ENCODE measurements at places on chromosomes 1 and 21.

DNA sequence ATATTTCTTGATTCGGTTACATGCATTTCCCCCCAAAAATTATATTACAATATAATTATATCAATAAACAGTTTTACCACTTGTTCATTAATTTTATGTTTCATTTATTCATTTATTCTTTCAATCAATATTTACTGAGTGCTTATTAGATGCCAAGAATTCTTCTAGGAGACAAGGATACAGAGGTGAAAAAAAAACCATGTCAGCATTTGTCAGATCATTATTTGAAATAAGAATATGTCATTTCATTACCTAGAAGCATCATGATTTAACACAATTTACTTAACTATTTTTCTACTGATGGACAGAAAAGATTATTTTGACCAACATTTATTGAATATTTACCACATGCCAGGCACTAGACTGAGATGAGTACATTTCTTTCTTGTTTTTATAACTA, 512.7 kb downstream of the LMO4 start:
- no peak for DNase-seq

DNA sequence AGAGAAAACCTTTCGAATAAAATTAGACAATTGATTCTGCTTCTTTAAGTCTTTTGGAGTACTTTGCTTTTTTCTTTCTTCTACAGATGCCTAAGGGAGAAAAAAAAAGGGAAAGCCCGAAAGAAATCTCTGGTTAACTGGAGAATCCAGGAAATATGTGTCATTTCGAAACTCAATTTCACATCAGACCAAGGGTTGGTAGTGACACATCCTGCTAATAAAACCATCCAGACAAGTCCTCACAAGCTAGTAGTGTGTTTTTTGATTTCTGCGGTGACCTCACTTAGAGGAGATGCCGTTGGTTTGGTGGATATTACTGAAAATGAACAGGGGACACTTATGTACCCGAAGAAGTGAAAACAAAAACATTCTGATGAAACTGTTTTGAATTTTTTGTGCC, 726.5 kb upstream of the ADAMTS5 start:
- no peak for DNase-seq

- no peak for DNase-seq
These were observed 11.0 kb downstream of the COL6A1 start for GRCh38 chr21:45992301-45993209.

DNA sequence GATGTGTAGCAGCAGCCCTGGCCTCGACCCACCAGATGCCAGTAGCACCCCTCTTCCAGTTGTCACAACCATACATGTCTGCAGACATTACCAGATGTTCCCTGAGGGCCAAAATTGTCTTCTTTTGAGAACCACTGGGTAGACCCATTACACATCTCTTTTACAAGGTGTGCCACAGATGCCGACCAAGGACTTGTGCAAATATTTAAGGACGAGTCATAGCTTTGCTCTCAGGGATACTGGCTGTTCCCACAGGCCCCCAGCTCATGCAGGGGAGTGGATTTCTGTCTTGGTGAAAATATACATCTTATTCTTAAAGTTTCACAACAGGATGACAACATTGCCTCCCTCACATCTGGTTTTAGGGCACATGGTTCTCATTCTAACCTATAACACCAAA, 59.4 kb upstream of the ZBTB18 start:
- DNase-seq = no peak

GRCh38 chr1:64176659-64177058, 26.8 kb upstream of the UBE2U start:
- no peak for DNase-seq

DNA sequence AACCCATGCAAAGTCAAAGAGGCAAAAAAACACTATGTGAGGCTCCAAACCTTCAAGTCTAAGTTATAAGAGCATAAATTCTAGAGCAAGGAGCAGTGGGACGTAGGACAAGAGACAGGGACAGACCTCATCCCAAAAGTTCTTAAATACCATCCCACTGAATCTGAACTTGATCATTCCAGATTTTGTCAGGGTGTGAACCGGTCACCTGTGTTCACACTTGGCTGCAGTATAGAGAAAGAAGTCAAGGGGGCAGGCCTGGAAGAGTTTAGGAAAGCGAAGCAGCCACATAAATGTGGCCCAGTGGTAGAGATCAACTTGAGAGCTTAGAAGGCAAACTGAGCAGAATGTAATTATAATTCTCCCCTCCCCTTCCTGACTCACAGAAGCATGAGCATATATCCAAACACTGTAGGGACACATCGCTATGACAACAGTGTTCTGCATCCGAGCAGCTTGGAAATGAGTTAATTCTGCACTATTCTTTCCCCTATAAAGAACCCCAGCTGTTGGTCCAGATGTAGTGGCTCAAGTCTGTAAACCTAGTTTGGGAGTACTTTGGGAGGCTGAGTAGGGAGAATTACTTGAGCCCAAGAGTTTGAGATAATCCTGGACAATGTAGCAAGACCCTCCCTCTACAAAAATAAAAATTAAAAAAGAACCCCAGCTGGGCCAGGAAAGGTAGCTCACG, 2.7 kb downstream of the AKR7A2 start:
- DNase-seq = no peak

GRCh38 chr1:155026154-155026553, 7.4 kb downstream of the DCST2 start:
- DNase-seq = no peak

DNA sequence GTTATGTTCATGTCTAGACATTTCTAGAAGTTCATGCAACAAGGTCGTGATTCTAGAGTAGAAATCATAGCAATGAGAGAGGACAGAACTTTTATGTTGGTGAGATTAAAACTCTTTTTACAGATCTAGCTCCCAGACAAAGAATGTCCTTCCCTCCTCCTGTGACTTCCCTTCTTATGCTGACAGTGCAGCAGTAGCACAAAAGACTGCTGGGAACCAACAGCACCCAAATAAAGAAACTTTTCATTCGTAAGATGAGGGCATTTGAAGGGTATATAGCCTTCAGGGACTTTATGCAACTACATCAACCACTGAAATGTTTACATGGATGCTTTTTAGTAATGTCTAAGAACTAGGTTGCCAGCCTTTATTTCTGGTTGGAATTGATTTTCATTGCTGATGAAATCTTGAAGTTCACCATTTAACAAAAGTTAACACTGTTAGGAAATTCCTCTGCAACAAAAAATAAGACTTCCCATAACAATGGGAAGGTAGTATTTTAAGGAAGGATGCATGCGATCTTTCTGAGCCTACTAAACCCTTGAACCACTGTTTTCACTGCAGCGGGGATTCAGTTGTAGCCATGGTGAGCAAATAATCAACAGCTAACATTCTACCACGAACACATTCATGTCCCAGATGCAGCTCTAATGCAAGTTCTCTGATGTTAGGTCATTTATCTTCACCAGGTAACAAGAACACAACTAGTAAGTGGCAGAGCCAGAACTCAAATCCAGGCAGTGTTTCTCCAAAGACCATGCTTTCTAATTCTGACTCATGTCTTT, 672.8 kb downstream of the PTPRC start:
- no peak for DNase-seq

GRCh38 chr1:33082575-33083108, 1.7 kb downstream of the AZIN2 start:
- DNase-seq = no peak

DNA sequence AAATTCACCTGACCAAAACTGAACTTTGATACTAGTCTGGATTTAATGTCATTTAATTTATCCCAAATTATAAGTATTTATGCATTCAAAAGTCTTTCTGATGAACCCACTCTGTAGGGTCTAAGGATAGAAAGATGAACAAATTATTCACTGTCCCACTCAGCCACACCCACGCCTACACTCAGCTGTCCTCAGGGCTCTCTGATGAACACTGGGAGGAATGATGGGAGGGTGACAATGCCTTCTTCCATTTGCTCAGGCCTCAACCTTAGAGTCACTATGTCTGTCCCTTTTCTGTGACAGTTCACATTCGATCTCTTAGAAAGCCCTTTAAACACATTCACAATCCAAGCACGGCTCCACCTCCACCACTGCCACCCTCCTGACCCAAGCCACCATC, 41.8 kb downstream of the KCNJ6 start:
- no peak for DNase-seq

DNA sequence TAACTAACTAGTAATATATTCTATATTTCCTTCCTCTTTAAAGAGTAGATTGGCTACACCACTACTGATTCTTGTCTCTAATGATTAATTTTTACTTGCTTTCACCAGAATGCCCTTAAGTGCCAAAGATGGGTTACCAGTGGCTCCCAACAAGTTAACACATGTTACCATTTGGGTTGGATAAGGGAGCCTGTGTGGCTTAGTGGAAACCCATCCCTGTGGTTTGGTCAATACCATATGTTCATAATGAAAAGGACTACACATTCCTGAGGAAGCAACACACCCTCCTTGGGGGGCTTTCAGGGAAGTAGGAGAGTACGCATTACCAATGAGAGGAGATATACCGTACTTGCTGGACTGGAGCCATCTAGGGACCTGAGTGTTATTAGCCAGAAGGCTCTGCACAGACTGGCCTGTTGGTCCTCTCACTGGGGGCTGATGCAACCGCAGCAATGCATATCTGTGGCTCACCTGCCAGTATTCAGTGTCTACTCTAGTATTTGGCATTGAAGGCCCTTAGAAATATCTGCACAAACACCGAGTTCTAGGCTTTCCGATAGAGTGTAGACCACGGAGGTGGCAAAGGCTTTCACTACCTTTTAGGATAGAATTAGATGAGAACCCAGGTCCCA, 29.3 kb upstream of the PLXNA2 start:
- DNase-seq = no peak

DNA sequence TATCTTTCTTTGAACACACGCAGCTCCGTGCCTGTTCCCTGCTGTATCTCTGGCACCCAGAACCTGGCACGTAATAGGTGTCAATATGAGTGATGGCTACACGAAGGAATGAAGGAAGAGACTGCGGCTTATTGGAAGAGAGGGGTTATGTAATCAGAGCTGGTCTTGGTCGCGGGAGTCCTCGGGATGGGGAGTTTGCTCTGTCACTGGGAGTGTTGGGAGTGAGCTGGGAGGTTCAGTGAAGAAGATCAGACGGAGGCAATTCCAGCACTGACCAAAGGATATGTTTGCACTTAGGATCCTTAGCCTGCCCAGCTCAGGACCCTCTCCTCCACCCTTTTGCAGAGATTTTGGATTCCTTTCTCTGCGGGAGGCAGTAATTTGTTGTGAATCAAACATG, 709.1 kb downstream of the PTPRU start:
- no peak for DNase-seq

GRCh38 chr1:88647249-88647645, 36.8 kb upstream of the PKN2 start:
- no peak for DNase-seq

DNA sequence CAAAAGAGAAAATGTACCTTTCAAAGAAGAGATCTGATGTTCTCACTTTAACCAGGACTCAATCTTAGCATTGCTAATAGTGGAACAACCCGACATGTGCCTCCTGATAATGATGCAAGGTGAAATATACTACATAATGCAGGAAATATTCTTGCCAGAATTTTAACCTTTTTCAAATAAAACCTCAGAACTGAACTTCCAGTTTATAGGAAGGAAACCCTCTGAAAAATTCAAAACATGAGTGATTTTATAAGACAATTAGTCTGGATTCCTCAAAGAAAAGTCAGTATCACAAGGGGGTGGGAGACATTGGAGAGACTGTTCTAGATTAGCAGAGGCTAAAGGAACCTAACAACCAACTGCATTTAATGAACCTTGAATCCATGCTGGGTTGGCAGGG, 18.1 kb downstream of the AHCYL1 start:
- DNase-seq = no peak

- DNase-seq = no peak
These were observed 28.7 kb downstream of the TMEM200B start for GRCh38 chr1:29094954-29095353.

DNA sequence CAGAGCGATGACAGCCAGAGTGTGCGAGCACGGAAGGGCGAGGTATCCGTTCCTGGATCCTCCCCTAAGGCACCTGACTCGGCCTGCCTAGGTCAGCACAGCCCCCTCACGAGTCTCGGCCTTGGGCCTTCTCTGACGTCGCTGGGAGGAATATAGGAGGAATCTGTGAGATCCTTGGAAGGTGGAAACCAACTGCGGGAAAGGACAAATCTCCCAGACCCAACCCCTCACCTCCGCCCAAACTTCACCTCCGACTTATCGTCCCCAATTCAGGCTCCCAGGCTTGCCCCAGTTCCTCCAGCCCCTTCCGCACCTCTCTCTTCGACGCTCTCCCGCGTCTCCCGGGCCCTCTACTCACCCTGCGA, 494 bp downstream of the APH1A start:
- DNase-seq = peak; percentile 27

DNA sequence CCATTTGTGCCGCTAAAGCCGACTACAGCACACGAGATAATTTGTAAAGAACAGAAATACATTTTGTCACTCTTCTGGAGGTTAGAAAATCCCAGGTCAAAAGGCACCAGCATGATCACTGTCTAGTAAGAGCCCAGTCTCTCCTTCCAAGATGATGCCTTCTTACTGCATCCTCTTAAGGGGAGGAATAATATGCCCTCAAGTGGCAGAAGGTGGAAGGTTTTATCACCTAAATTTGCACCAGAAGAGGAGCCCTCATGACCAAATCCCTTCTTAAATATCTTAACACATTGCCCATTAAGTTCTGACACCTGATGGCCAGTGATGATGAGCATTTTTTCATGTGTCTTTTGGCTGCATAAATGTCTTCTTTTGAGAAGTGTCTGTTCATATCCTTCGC, 326.7 kb upstream of the RGS18 start:
- no peak for DNase-seq

GRCh38 chr1:112298558-112298957, 97.5 kb upstream of the CTTNBP2NL start:
- no peak for DNase-seq

GRCh38 chr1:56302878-56303277, 276.5 kb downstream of the PLPP3 start:
- DNase-seq = no peak

DNA sequence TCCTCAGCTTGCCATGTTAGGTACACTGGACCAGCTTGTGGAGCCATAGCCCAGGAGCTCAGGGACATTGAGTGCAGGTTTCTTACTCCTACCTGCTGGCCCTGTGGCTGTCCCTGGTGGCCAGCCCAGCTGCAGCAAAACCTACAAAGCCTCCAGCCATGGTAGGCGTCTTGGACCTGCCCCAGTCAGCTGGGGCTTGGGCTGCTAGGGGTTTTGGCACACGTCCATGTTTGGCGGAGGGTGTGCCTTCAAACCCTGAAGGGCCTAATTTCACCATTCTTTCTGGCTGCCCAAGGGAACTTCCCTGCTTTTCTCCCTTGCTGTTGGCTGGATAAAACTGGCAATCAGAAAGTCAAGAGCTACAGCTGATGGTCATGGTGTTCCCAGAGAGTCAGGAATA, 25.4 kb downstream of the HMGCS2 start:
- DNase-seq = no peak

DNA sequence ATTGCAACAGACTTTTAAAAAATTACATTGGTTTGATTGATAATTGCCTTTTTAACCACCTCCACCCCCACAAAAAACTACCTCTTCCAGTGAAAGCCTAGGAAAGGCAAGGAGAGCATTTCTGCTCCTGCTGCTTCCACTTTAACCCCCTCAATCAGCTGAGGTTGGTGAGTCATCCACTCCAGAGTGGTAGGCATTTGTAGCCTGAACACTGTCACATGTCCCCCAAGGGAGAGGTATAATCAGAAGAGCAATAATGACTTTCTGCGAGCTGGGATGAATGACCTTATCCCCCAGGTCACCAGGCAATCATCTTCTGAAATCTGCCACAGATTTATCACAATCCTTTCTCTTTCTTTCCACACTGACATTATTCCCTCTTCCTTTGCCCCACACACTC, 126.6 kb upstream of the CAMK1G start:
- DNase-seq = no peak

- DNase-seq = no peak
These were observed 80.3 kb upstream of the ARTN start for GRCh38 chr1:43853161-43853921.

Measured in CD4-positive, alpha-beta T cell treated with Interleukin-6 at 100 ng/mL for 8 hours (primary cell).